ENCODE measurements at places on chromosomes 6 and 20.
A peak's percentile ranks its signal among the peaks of the same experiment; 100 is the strongest.

DNA sequence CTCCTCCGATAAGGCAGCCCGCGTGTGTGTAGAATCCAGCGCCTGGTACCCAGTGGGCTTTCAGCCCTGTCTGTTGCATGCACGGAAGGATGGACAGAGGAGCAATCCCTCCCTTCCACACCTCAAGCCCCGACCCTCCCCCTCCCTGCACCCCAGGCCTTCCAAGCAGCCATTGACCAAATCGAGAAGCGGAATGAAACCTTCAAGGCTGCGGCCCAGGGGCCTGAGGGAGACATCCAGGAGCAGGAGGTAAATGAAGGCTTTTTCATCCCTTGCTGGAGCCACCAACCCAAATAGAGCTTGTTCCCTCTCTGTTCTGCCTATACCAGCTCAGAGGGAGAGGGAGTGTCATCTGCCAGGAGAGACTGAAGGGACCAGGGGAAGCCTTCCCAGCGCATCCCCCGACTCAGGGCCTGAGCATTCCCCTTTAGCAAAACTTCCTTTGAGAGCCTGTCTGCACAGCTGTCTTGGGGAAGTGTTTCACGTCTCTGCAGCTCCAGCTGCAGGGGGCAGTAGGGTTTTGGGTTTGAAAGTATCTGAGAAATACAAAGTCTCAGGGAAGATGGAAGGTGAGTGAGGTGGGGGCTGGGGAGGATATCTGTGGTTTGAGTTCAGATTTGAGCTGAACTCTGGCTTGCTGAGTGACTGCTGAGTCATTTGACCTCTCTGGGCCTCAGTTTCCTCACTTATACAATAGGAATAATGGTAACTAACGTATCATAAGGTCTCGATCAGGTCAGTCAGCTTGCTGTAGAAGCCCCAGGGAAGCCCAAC lies 16.1 kb downstream of the FGD2 start:
- peak; percentile 66 for DNase-seq

GRCh38 chr6:20180935-20181334 lies 31.3 kb downstream of the MBOAT1 start:
- no peak for DNase-seq

DNA sequence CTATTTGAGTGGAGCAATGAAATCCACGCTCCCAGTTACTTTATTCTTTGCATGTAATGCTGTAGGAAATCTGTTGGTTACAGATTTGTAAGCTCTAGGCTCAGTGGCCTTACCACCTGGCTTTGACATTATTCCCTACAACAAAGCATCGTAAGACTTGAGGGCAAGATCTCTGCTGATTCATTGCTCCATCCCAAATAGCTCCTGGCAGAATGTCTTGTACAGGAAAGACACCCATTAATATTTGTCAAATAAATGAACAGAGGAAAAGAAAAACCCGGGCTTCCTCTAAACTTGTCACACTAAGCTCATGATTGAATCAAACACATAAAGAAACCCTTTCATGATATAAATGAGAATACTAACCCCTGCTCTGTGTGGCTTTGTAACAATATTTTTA lies 357.5 kb upstream of the RNF217 start:
- DNase-seq, result no peak

GRCh38 chr6:68633972-68634725 lies 933 bp upstream of the ADGRB3 start:
- DNase-seq, result no peak

- no peak for DNase-seq
Observed at GRCh38 chr20:57782631-57783041, 72.8 kb upstream of the PMEPA1 start.

GRCh38 chr20:58584881-58585752 lies 66.0 kb upstream of the STX16 start:
- DNase-seq, result no peak

- no peak for DNase-seq
Observed at GRCh38 chr20:44204832-44205215, 5.7 kb downstream of the OSER1 start.

DNA sequence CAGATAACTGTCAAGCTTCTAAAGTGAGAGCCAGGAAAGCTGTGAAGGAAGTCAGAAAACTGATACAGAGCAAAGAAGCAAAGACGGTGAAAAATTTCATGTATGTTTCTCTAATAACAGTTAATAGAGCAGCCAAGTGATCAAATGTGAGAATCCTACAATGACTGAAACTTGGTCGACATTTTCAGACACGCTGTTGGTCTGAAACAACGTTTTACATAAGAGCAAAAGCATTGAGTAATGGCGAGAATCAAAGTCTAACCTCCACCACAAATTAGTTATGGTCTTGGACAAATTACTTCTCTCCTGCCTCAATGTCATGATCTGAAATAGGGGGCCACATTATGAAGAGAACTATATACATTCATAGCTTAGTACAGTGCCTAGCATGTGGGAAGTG lies 3.3 kb downstream of the MKKS start:
- DNase-seq, result no peak

All from activated CD4-positive, CD25-positive, alpha-beta regulatory T cell (primary cell).